Stimulated activated CD4-positive, alpha-beta T cell treated with anti-CD3 and anti-CD28 coated beads, Interleukin-1b, Interleukin-23, amount 100 ng/mL, for 4 hours (primary cell): ENCODE measurements at places on chromosomes 4 and X.

DNA sequence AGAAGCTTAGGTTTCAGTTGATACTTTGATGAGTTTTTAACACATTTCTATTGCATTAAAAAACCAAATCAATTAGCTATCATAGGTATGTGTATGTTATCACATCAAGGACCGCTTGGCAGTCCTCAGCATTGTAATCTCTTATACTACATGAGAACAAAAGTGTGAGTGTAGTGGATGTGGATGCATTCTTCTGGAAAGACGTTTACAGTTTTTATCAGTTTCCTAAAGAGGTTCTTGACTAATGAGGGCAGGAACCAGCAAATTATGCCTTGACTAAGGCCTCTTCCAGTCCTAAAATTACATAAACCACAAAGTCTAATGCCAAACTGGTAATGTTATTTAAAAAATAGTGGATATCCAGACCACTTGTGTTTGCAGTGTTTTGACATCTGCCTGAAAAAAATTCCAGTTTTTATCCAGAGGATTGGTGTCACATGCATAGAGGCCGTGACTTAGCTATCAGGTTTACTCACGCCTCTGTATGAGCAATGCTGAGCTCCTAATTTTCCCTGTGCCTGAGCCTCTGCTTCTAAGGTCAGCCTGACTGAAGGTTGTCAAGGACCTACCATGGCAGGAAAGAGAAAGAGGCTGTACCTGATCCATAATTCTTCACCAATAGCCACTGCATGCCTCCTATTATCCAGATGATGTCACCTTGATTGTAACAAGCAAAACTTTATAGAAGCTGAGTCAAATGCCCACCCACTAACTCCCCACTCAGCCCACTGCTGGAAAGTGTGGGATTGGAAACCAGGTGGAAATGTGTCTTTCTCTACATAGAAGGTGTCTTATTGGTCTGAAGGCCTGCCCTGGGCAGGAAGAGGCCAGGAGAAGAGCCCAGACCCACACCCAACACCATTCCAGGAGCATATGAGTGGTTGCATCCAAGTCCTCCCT is 68.7 kb downstream of the ENPP6 start:
- DNase-seq: no peak

- no peak for DNase-seq
Measured at GRCh38 chr4:174707902-174708301, 121.1 kb downstream of the GLRA3 start.

GRCh38 chr4:76802236-76803021 is 95.5 kb downstream of the SOWAHB start:
- DNase-seq: no peak

GRCh38 chr4:79049840-79050540 is 110.8 kb upstream of the PAQR3 start:
- DNase-seq: no peak

DNA sequence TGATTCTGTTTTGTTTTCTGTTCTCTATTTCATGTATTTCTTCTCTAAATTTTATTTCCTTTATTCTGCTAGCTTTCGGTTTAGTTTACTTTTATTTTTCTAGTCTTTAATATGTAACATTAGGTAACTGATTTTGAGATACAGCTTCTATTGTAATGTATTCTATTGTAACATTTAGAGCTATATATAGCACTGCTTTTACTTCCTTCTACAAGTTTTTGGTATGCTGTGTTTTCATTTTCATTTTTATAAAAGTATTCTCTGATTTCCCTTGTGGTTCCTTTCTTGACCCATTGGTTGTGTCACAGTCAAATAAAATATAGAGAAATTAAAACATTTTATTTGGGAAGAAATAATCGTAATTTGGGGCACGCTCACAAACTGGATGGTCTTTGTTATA is 13.9 kb upstream of the CT47A1 start:
- no peak for DNase-seq

DNA sequence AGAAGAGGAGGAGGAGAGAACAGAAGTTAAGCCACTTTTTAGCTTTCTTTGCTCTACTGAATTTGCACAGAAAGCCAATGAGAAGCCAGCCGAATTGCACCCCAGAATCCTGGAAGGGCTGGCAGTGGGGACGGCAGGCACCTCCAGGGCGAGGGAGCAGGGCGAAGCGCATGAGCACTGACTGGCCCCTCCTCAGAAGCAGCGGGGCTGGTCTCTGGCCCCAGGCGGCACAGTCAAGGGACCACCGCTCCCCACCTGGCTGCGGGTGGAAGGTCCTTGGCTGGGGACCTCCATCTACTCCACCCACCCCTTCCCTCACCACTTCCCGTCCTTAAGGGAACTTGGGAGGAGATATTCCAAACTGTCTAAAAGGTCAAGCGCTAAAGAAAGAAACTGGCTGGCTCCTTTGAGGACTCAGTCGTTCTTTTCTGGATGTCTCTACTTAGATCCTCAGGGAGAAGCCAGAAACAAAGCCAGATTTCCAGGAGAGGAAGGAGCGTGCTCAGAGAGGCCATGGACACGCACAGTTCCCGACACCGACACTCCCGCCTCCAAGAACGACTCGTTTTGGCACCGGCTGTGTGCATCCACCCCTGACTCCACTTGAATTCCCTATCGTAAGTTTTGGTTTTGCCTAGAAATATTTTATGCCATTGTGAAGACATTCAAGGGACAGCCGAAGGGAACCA is 59.5 kb upstream of the CRMP1 start:
- no peak for DNase-seq

- no peak for DNase-seq
Measured at GRCh38 chr4:127304356-127304755, 328.4 kb upstream of the INTU start.

DNA sequence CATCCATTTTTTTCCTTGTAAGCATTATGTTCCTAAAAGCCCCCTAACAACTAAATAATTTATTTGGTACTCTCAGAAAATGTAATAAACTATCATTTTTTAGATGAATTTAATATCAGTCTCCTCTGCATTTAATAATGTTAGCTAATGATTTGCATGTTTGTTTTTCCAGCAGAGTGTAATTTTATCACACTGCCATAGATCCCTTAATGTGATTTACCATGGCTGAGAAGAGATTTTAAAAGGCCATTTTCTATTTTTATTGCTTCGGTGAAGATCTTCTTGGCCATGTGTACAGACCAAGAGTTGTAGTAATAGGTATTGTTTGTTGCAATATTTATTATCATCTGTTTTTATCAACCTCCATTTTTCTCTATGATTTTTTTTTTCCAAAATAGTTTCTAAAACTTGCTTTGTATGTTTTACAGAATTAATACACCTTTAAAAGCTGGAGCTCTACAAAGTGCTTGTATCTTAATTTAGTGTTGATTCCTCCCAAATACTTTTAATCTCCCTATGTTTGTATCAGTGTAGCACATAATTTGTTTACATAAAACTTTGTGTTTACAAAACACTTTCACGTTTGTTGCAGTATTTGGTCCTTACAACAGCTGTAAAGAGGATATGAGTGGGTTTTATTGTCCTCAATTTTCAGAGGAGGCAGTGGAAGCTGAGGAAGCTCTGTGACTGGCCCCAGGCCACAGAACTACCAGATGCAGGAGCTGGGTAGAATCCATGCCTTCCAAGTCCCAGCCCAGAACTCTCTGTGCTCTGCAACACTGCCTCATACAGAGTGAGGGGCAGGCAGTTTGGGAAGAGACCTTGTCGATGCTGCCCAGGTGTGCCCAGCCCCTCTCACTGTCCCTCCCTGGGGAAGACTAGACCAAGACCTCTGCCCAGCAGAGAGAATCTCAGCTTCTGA is 58.1 kb downstream of the FAM114A1 start:
- DNase-seq: no peak

GRCh38 chrX:78643096-78643495 is 16.0 kb downstream of the RTL3 start:
- no peak for DNase-seq

- DNase-seq: no peak
Measured at GRCh38 chr4:149050840-149051239, 608.6 kb upstream of the NR3C2 start.

GRCh38 chr4:164193676-164194075 is 560.3 kb upstream of the SMIM31 start:
- DNase-seq: no peak

DNA sequence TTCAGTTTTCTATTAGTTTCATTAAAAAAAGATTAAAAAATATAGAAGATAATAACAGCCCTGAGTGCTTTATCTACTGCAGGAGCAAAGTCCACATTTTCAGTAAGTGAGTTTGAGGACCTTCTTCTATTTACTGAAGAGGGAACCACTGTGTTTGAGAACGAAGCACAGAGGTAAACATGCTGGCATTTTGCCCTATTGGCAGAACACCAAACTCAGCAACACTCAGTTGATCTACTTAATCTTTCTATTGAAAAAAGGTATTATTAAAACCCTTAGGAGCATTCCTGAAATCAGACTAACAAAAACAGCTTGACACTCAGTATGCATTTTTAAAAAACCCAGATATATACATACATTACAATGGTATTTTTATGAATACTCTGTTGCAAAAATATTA is 1496.7 kb downstream of the TECRL start:
- DNase-seq: no peak

GRCh38 chr4:114015444-114015899 is 36.0 kb upstream of the ARSJ start:
- DNase-seq: no peak

GRCh38 chr4:169634975-169635374 is 14.6 kb downstream of the CLCN3 start:
- no peak for DNase-seq

DNA sequence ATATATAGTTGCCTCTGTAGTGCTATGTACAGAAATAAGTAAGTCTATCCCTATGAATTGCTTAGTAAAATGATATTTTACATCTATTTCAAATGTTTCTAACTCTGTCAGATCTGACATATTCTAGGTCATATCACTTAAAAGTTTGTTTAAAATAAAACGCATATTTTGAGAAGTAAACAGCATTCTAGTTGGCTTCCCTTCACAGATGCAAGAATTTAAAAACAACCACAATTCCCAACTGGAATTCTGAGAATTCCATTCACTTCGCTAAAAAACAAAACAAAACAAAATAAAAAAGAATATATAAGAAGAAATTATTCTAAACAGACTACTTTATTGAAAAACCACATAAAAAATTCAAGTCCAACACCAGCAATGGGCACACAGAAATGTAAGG is 126.0 kb downstream of the PPP3CA start:
- no peak for DNase-seq

DNA sequence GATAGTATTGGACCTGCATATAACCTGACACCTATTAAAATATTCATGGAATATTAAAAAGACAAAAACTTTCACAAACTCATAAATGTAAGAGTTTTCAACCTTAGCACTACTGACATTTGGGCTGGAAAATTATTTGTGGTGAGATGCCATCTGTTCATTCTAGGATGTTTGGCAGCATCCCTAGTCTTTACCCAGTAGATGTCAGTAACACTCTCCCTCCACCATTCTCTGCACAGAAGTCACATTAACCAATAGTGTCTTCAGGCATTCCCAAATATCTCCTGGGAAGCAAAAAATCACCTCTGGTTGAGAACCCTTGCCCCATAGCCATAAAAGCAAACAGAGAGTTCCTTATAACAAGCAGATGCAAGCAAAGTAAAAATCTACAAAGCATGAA is 41.4 kb upstream of the NDST4 start:
- no peak for DNase-seq

DNA sequence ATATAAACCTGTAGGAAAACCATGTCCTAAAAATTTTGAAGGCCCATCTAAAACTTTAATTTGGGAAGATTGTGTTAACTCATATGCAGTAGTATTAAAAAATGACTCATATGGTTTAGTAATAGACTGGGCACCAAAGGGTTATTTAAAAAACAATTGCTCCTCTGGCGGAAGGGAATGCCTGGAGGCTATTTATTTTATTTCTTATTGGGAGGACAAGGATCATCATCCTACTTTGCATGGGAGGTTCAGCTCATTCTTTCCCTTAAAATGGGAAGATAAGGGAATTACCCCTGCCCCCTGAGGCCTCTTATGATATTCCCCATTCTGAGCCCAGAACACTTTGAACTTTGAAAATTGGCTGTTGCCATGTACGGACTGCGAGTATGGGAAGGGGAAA is 29.7 kb upstream of the MGST2 start:
- DNase-seq: no peak

GRCh38 chrX:118560489-118560888 is 64.9 kb downstream of the DOCK11 start:
- no peak for DNase-seq

- DNase-seq: no peak
Measured at GRCh38 chrX:74304016-74304415, at the start of gene ZCCHC13. ZCCHC13 (plus strand) TSS chrX:74304180; CDS start chrX:74304267, 87 bp downstream.

GRCh38 chrX:11080741-11081305 is 30.3 kb upstream of the HCCS start:
- DNase-seq: no peak

- DNase-seq: no peak
Measured at GRCh38 chr4:113368056-113368455, 318.6 kb downstream of the ANK2 start.

DNA sequence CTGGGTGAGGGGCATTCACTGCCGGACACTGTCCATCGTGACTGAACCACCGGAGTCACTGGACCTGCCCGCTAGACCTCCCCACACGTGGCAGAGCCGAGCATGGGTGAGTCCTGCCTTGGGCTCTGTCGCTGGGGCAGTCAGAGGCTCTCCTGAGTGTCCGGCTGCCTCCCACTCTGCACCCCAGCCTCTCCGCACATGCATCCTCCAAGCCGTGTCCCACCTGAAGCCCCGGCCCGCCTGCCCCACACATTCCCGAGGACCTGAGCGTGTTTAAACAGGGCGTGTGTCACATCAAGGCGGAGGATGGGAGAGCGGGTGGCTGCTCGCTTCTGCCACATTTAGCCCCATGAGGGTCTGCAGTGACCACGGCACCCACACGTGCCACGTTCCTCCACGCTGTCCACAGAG is 4.7 kb downstream of the CPLX1 start:
- DNase-seq: no peak

DNA sequence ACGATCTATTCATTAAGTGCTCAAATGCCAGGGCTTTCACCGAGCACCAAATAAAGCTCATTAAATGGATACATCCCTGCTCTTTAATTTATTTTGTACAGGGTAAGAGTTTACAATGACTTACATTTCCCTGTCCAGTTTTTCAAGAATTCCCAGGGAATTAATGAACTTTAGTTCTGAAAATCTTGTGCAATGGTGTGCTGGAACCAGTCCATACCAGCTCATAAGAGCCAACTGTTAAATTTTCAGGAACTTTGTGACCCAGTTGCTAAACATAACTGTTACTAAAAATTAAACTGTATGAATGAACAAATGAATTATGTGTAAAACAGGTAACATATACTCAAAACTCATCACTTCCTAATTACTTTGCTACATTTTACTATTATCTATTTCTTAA is 191.7 kb upstream of the RASGEF1B start:
- DNase-seq: no peak

DNA sequence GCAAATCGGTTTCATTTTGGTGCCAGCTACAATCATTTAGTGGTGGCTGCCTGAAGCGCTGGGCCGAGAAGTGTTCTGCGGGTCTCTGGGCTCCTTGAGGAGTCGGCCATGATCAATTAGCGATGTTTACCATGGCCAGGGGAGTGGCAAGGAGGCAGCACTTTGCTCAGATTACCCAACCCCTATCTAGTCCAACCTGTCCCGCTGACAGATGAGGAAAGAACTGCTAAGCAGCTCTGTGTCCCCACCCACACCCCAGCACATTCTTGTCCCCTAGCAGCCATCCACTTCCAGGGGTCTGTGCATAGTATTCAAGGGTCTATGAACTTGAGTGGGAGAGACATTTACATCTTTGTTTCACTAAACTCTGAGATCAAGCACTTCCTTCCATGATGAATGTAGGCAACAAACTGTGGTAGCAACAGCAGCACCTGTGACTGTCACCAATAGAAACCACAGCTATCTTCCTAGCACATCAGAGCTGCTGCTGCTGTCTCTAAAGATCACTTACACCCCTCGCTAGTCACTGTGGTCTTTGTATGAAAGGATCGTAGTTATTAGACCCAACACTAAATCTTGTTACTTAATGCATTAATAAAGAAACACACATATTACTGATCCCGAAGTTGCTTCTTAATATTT is 331.6 kb downstream of the BCOR start:
- DNase-seq: no peak
